ENCODE measurements at places on chromosomes 6 and 20. TPM values are rescaled to one million over a fixed set of nuclear protein-coding genes. Genes with fewer than 3 reads are reported as not detected.

GRCh38 chr20:8662433-8662954 lies 406.4 kb upstream of the PLCB4 start:
- no peaks in the 10 kb centered on the region for H3K36me3 ChIP-seq
- no peak overlapping the region for H3K27ac ChIP-seq
- H3K4me3 ChIP-seq = no peak overlapping the region
- H3K4me1 ChIP-seq = peaks cover 7% of the 10 kb centered on the region
- no peaks in the 10 kb centered on the region for H3K27me3 ChIP-seq

DNA sequence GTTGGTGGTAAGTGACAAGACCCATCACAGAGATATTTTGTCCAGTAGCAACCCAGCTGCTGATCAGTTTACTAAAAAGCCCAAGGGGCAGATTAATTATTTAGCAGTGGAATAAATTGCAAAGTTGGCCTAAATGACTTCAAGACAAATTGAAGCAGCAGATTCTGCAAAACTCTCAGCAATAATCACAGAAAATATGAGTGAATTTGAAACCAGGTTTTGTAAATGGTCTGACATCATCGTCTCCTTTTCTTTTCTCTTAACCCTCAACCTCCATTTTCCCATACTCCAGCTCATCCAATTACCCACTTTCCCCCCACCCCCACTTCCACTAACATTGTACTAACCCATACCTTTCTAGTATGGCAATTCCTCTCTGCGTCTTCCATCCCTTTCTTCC lies 11.3 kb upstream of the PTPRK start:
- H3K4me3 ChIP-seq = no peak overlapping the region
- no peaks in the 10 kb centered on the region for H3K27me3 ChIP-seq
- H3K4me1 ChIP-seq = no peaks in the 10 kb centered on the region
- H3K27ac ChIP-seq = no peak overlapping the region
- H3K36me3 ChIP-seq = no peaks in the 10 kb centered on the region

DNA sequence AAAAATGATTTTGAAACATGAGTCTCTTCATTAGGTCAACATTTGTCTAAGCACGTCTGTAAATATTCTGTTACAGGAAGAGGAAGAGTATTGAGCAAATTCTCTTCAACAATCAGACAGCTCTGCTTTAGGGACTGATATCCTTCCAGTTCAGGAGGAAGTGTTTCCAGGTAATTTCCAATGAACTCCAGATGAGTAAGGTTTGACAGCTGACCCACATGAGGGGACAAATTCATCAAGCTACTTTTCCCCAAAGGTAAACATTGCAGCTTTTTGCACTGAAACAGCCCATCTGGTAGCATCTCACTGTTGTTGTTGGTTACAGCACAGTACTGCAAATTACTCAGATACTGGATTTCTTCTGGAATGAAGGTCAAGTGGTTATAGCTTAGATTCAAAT lies 18.1 kb downstream of the ENPP1 start:
- no peak overlapping the region for H3K4me3 ChIP-seq
- DNase-seq = no peak
- H3K27ac ChIP-seq = no peak overlapping the region
- H3K4me1 ChIP-seq = no peaks in the 10 kb centered on the region

DNA sequence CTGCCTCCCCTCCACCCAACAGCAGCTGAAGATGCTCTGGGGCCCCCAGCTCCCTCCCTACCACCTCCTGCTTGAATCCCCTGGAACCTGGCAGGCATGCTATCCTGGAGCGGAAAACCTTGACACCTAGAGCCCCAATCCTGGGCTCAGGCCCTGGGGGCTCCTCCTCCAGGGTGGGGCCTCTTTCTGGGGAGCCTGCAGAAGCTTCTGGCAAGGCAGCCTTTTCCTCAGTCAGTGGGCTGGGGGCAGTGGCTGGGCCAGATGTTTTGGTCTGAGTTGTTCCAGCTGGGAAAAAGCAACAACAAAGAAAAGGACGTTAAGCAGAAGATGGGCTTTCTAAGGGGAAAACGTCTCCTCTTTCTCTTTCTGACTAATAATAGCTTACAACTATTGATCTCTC lies 21.1 kb downstream of the KIAA1755 start:
- no peaks in the 10 kb centered on the region for H3K27me3 ChIP-seq
- no peak for DNase-seq
- peaks cover 96% of the 10 kb centered on the region for H3K36me3 ChIP-seq

HLA-DMB gene
- 20.4 TPM for total RNA-seq

PRDM1 gene
- total RNA-seq = 7.3 TPM

- H3K27me3 ChIP-seq = no peaks in the 10 kb centered on the region
- H3K36me3 ChIP-seq = no peaks in the 10 kb centered on the region
- H3K4me1 ChIP-seq = peaks cover 39% of the 10 kb centered on the region
- DNase-seq = peak; percentile 50
Measured at GRCh38 chr6:125791151-125791819, 525 bp downstream of the NCOA7 start.

CGA gene
- total RNA-seq = not detected

DNA sequence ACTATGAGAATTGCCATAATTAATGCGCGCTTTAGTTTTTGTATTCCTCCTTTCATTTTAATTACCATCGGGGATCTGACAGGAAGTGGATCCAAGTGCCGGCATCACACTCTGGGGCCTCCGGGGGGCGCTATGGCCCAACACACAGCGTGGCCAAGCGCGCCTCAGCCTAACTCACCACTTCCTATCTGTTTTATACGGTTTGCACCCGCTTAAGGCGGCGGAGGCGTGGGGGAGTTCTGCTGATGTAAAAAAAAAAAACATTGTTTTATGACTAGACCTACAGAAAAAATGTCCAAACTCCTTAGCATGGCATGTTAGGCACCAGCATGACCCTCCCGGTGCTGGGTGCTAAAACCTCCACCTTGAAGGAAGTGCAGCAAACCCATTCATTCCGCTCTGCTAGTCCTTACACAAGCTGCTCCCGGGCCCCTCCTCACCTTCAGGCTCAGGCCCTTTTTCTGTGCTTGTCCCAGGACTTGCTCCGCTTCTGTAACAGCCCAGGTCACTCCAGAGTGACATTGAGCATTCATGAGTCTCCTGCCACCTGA lies 4.5 kb upstream of the EBF4 start:
- peaks cover 12% of the 10 kb centered on the region for H3K4me1 ChIP-seq
- H3K4me3 ChIP-seq = no peak overlapping the region
- H3K27ac ChIP-seq = no peak overlapping the region
- peaks cover 22% of the 10 kb centered on the region for H3K27me3 ChIP-seq
- DNase-seq = no peak

DNA sequence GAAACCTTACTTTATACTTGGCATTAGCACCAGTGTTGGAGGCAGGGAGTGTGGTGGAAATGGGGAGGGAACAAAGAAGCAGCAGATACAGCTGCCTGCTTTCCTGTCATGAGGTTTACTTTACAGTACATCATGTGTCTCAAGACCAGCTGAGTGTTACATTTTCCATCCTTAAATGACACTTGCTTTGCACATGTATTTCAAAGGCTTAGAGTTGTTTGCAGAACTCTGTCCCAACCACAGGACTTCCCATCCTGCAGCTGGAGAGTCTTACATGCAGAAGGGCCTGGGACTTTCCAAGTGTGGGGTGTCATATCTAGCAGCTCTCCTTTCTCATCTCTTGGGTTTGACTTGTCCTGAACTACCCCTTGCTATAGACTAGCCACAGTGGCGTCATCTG lies 395.9 kb downstream of the DHX35 start:
- H3K4me3 ChIP-seq = no peak overlapping the region
- no peaks in the 10 kb centered on the region for H3K36me3 ChIP-seq
- no peaks in the 10 kb centered on the region for H3K4me1 ChIP-seq
- no peak overlapping the region for H3K27ac ChIP-seq
- H3K27me3 ChIP-seq = no peaks in the 10 kb centered on the region

DNA sequence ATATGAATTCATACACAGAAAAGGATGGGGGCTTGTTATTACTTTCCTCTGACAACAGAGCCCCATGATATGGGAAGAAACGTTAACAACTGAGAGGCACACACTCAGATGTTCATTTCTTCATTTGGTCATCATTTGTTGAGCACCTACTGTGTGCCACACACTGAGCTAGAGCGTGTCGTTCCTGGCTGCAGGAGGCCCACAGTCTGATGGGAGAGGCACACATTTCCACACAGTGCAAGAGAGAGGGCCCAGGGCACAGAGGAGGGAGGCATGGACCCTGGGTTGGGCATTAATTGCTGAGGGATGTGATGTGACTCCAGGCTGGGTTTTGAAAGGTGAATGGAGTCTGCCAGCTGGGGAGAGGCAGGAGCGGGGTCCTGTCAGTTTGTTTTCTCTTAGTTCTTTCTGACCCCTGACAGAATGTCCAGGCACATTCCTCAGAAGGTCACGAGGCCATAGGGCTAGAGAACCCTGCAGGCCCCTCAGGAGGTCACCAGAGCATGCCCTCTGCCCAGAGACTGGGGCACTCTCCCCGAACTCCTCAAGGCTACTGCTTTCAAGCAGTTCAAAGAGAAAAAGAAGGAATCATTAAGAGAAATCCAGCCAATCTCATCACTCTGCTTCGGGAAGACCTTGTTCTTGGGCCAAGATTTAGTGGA lies 216.2 kb downstream of the UST start:
- H3K36me3 ChIP-seq = peaks cover 26% of the 10 kb centered on the region
- DNase-seq = no peak
- no peak overlapping the region for H3K4me3 ChIP-seq
- no peak overlapping the region for H3K27ac ChIP-seq
- no peaks in the 10 kb centered on the region for H3K4me1 ChIP-seq
- H3K27me3 ChIP-seq = no peaks in the 10 kb centered on the region

GRCh38 chr6:146950351-146950835 lies 253.8 kb upstream of the STXBP5 start:
- no peaks in the 10 kb centered on the region for H3K27me3 ChIP-seq
- H3K4me1 ChIP-seq = no peaks in the 10 kb centered on the region
- no peak for DNase-seq

DNA sequence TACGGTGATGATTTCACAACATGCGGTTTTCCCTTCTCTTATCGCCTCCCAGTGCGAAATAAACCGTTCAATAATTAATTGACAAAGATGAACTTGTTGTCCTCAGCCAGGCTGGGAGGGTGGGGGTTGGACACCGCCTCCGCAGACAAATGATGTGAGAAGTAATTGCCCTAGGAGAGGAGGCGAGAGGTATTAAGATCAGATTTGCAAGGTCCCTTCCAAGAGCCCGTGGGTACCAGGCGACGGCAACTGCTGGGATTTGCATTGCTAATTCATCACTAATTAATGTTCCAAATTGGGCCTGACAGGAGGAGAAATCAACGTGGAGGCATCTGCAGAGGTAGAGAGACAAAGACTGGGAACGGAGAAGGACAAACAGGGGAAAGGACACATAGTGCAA lies 90.2 kb upstream of the CCDC167 start:
- no peak for DNase-seq
- H3K4me3 ChIP-seq = no peak overlapping the region
- H3K27me3 ChIP-seq = peaks cover 3% of the 10 kb centered on the region
- no peaks in the 10 kb centered on the region for H3K4me1 ChIP-seq

MAP3K7 gene
- 35.4 TPM for total RNA-seq

OR2J3 gene
- total RNA-seq = not detected

COL11A2 gene
- total RNA-seq = 1.5 TPM

DNA sequence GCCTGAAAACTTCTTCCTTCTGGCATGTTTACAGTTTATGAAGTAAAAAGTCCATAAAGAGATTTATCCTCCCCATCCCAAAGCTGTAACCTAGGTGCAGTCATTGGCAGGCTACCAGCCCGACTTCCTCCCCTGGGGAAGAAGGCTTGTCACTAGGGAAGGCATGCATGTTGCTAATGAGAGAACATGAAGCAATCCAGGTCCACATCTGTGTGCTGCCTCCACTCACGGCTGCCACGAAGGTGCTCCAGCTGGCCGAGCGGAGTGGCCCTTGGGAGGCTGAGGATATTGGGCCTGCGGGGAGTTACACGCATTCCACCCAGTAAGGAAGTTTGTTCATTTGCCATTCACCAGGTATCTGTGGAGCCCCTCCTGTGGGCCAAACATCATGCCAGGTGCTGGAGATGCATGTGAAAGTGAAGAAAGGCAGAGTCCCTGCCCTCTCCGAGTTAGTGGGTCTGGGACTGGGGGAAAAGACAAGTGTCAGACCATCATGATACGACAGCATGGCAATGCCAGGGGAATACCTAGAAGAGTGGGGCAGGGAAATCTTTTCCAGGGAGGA lies 257.0 kb downstream of the NRN1 start:
- H3K36me3 ChIP-seq = no peaks in the 10 kb centered on the region
- DNase-seq = no peak
- H3K27me3 ChIP-seq = no peaks in the 10 kb centered on the region
- no peak overlapping the region for H3K27ac ChIP-seq
- H3K4me3 ChIP-seq = no peak overlapping the region

DNA sequence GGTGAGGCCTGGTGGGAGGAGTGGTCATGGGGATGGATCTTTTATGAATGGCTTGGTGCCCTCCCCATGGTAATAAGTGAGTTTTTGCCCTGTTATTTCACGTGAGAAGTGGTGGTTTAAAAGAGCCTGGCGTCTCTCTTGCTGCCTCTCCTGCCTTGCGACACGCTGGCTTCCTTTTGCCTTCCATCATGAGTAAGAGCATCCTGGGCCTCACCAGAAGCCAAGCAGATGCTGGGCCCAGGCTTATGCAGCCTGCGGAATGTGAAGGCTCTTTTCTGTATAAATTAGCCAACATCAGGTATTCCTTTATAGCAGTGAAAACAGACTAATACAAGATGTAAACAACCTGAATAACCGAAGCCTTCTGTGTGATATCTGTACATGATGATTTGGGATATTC lies 27.6 kb downstream of the VTA1 start:
- no peak for DNase-seq
- no peak overlapping the region for H3K4me3 ChIP-seq
- H3K27ac ChIP-seq = no peak overlapping the region
- H3K4me1 ChIP-seq = no peaks in the 10 kb centered on the region
- H3K36me3 ChIP-seq = peaks cover 84% of the 10 kb centered on the region
- H3K27me3 ChIP-seq = no peaks in the 10 kb centered on the region

BANF2 gene
- total RNA-seq = not detected

- H3K36me3 ChIP-seq = no peaks in the 10 kb centered on the region
- H3K4me3 ChIP-seq = no peak overlapping the region
- DNase-seq = no peak
- no peak overlapping the region for H3K27ac ChIP-seq
Measured at GRCh38 chr6:155483858-155484257, 28.2 kb upstream of the NOX3 start.

SFT2D1 gene
- 59.4 TPM for total RNA-seq

DNA sequence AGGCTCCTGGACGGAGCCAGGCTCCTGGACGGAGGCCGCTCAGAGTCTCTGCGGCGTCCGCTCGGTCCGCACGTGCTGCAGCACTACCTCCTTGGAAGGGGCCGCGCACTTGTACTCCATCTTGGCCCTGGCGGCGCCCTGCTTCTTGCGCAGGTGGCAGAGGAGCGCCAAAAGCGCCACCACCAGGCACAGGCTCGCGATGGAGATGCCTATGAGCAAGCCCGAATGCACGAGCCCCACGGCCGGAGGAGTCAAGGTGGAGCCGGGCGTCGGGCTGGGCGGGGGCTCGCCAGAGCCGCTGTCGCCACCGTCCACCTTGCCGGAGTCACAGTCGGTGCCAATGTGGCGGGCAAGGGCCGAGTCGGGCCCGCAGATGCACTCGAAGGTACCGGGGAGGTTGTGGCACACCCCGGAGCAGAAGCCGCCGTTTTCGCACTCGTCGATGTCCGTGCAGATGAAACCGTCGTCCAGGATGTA lies 1.7 kb downstream of the THBD start:
- no peaks in the 10 kb centered on the region for H3K4me1 ChIP-seq
- H3K36me3 ChIP-seq = no peaks in the 10 kb centered on the region
- peak overlapping the region; percentile 47 for H3K4me3 ChIP-seq
- DNase-seq = no peak

- DNase-seq = no peak
- no peaks in the 10 kb centered on the region for H3K36me3 ChIP-seq
- H3K4me3 ChIP-seq = no peak overlapping the region
- no peaks in the 10 kb centered on the region for H3K4me1 ChIP-seq
- no peaks in the 10 kb centered on the region for H3K27me3 ChIP-seq
Measured at GRCh38 chr20:22213271-22213670, 371.1 kb downstream of the FOXA2 start.

TAB2 gene
- total RNA-seq = 59.6 TPM

CST1 gene
- total RNA-seq = 11.0 TPM
